ENCODE measurements at places on chromosomes 5 and 9.

GRCh38 chr9:82891321-82891720, 171.6 kb downstream of the RASEF start:
- DNase-seq = no peak

DNA sequence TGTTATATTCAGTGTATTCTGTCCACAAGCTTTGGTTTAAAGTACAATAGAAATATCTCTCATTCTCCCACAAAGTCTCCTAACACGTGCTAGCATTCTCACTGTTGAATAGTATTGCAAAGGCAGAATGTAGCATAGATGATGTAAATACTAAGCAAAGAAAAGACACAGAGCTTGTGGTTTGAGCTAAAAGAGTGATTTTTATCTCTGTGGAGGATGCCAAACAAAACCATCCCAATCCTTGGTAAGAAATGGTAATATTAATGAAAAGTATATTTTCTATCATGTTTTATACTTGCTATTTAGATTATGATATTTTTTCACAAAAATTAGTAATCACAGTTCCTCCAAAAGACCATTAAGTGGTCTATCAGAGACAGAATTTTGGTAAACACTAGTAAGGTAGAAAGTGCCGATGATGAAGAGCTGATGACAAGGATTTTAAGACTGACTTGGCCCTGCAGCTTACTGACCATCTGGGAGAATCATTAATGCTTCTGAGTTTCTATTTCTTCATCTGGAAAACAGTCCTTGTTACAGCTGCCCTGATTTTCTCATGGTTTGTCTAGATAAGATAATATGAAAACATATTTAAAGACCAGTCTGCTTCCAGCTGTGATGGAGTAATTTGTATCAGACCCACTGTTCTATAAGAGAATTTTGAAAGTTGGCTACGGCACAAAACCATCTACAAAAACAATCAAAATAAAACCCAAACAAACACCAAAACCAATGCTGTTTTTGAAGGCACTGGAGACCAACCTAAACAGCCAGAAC, 510.2 kb downstream of the SPATA31D1 start:
- DNase-seq = no peak

DNA sequence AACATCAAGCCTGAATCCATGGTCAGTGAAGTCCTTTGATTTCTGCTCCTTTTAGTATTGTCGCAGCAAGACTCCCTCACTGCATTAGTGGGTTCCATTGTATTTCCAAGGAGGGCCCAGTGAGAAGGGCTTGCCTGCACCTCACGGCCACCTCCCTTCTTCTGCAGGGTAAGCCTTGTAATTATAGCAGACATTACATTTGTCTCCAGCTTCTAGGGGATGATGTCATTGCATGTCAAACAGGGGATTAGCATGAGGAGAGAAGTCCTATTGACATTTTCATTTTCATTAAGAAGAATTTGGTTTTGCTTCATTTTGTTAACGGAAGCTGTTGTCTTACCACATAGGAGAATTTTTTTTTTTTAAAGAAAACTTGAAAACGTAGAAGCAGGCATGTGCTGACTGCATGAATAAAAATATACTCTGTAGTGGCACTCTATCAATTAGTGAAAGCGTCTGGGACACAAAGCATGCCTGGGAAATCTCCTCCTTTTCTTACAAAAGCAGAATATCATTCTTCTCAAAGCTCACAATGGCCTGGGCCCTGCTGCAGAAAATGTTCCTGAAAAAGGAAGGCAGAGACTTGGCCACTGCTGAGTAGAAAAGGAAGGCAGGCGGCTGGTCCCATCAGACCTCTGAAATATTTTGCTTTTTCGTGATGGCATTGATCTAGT, 27.1 kb downstream of the MAP1B start:
- no peak for DNase-seq

DNA sequence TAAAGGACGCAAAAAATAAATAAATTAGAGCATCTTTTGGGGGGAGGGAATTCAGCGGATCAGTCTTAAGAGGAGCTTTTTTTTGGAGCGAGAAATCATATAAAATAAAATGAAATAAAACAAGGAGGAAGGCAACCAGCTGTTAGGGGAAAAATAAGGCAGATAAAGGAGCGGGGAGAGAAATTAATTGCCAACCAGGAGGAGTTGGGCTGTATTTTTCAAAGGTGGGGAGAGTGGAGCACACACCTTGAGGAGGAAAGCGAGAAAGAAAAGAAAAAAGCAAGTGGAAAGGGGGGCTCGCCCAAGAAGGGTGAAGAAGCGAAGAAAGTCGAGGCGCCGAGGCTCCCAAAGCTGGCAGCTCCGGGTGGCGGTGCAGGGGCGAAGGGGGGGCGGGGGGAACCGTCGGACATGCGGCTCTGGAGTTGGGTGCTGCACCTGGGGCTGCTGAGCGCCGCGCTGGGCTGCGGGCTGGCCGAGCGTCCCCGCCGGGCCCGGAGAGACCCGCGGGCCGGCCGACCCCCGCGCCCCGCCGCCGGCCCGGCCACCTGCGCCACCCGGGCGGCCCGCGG, at the start of gene PAPPA:
TSS of gene PAPPA (plus strand) at position 27 of the 569 bp plus-strand sequence. CDS start at position 409, 382 bp downstream.
- DNase-seq = no peak

GRCh38 chr5:1930880-1931603, 48.3 kb upstream of the IRX4 start:
- no peak for DNase-seq

DNA sequence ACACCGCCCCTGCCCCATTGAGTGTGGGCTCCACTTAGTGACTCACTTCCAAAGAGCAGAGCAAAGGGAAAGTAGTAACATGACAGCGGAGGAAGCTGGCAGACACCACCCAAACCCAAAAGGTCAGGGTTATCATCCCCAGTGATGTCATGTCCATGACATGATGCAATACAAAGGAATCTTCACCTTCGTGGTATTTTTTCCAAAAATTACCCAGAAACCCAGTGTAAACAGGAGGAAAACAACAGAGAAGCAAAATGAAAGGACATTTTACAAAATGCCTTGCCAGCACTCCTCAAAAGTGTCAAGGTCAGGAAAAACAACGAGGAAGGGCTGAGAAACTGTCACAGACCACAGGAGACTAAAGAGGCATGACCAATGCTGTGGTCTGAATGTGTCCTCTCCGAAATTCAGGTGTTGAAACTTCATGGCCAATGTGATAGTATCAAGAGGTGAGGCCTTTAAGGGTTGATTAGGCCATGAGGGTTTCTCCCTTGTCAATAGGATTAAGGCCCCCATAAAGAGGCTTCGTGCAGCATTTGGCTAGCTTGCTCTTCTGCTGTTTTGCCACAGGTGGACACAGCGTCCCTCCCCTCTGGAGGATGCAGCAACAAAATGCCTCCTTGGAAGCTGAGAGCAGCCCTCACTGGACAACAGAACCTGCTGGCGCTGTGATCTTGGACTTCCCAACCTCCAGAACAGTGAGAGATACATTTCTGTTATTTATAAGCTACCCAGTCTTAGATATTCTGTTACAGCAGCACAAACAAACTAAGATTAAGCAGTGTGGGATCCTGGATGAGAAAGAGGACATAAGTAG, 30.5 kb upstream of the MED10 start:
- no peak for DNase-seq

DNA sequence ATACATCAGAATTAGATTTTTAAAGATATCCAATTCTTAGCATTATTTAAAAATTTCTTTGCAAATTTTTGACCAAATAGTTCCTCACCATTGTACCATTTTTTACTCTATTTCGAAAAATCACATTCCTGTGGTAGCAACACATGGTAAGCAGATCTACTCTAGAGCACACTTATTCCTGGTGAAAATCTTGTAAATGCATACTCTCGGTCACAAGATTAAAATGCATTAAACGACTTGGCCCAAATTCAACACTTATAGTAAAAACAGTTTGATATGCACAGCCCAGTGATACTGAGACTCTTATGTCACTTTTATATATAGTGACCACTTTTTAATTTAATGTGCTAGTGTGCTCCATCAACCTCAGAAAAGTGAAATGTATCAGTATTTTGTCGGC, 208.8 kb upstream of the TARS1 start:
- no peak for DNase-seq

- no peak for DNase-seq
Measured at GRCh38 chr9:115649991-115650472, 503.6 kb upstream of the PAPPA start.

- DNase-seq = no peak
Measured at GRCh38 chr5:125409234-125409860, 662.9 kb upstream of the ZNF608 start.

DNA sequence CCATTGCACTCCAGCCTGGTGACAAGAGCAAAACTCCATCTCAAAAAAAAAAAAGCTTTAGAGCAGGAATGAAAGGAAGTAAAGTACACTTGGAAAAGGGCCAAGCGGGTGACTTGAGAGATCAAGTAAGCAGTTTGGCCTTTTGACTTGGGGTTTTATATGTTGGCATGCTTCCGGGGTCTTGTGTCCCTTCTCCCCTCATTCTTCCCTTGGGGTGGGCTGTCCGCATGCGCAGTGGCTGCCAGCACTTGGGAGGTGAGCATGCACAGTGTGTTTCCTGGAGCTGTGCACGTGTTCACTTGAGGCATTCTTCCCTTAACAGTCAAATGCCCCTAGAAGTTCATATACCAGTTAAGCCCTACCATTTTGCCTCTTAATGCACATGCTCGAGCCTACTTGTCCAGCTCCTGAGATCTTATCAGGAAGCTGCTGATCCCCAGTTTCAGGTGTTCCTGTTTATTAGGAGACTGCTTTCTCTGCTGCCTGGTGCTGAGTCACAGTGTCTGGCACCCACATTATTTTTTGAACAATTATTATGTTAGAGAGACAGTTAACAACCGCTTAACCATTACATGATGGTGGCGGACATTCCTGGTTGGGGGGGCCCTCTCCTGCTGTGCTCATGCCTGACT, 32.6 kb upstream of the PRRC2B start:
- DNase-seq = peak; percentile 22

- no peak for DNase-seq
Measured at GRCh38 chr5:143054480-143054941, 284.3 kb downstream of the ARHGAP26 start.

DNA sequence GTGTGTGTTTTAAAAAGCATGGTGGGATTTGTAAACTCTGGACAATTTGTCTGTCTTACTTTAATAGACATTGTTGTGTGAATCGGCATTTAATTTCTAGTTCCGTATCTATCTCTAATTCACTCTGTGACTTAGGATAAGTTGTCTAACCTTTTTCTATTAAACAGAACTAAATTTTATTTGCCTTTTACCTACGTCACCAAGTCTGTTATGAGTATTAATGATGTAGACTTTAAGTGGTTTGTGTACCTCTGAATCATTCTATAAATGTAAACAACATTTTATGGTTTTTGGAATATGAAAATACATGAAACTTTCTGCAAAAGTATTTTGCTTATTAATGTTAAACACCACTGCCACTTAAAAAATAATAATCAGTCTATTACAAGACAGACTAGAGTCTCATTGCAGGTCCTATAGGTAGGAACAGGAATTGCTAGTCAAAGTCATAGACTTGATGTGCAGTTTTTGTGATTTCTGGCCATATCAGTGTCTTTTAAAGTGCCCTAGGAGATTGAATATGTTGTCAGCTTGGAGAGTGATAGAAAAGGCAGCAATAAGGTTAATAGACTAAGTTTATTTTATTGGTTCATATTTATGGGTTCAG, 5.6 kb downstream of the RBM27 start:
- DNase-seq = no peak

- DNase-seq = no peak
Measured at GRCh38 chr9:74691058-74691457, 193.9 kb downstream of the RORB start.

GRCh38 chr5:72644296-72644695, 137.1 kb upstream of the ZNF366 start:
- no peak for DNase-seq

- no peak for DNase-seq
Measured at GRCh38 chr9:69497816-69498215, 172.8 kb downstream of the ENTREP1 start.
